Stimulated activated CD4-positive, alpha-beta T cell treated with anti-CD3 and anti-CD28 coated beads, Interleukin-4, amount 100 ng/mL, for 1 hour (primary cell): ENCODE measurements at places on chromosomes 1 and 21.

- DNase-seq: no peak
Observed at GRCh38 chr1:163927493-163927892, 605.7 kb downstream of the NUF2 start.

DNA sequence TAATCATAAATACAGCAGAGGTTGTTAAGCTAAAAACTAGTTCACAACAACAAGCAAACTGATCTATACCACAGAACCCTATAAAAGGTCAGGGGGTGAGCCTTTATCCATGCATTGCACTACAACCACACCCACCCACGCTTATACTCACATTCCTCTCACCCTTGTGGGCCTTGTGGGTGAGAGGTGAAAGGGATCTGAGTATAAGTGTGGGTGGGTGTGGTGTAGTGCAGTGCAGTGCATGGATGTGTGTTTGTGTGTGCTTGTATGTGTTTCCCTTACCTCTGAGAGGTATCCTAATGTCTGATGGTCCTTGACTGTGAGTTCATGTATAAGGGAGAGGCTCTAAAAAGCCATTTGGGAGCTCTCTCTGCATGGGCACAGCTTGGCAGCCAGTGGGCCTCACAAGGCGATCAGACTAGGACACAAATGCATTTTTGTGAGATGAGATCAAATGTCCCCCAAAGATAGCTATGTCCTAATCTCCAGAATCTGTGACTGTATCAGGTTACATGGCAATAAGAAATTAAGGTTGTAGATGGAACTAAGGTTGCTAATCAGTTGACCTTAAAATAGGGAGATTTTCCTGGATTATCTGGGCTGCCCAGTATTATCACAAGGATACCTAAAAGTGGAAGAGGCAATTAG, 95.5 kb upstream of the DPT start:
- no peak for DNase-seq

DNA sequence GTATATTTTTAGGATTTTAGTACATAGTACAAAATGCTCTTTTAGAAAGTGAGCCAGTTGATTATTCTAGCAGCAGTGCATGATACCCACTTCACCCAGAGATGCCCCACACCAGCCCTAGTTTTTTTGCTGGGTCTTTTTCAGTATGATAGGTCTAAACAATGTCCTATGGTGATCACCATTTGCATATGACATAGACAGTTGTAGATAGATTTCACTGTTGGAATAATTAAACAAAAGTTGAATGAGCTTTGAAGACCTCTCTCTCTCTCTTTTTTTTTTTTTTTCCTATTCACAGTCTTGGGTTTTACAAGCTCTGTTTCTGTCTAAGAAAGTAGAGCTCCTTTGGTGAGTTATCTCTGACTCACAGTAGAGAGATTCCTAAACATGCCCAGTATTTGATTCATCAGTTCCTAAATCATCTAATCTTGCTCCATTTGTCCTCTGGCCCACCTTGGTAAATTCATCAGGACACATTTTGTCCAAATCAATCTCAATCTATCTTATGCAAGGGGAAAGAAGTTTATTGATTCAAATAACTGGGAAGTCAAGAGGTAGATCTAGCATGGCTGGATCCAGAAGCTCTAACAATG, 44.7 kb upstream of the VAV3 start:
- DNase-seq: no peak

DNA sequence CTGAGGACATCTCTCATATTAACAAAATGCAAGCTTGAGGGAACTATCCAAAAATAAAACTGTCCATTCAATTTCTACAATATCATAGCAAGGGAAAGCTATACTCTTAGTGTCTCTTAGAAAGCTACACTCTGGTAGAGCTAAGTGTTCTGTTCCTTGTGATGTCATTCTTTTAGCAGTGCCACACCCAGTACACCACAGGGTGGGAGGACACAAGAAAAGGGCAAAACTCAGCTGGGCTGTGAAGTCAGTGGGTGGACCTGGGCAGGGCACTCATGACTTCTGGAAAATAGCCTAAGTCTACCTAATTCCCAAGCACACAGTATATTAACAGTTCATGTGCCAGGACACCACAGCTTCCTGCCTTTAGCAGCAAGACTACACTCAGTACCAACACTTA, 42.2 kb upstream of the TNFSF4 start:
- no peak for DNase-seq

DNA sequence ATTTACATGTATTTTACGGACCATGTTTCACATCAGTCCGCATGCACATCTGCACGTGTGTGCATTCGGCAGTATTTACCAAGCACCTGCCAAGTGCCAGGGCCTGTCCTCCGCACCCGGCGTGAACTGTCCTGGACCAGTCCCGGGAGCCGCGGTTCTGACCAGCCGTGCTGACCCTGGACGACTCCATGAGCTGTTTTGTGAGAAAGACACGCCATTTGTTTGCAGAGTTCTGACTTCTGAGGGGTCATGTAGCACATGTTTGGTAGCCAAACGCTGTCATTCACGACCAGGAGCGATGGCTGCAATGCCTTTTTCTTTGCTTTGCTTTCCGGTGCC, 3.3 kb upstream of the OLIG2 start:
- no peak for DNase-seq

DNA sequence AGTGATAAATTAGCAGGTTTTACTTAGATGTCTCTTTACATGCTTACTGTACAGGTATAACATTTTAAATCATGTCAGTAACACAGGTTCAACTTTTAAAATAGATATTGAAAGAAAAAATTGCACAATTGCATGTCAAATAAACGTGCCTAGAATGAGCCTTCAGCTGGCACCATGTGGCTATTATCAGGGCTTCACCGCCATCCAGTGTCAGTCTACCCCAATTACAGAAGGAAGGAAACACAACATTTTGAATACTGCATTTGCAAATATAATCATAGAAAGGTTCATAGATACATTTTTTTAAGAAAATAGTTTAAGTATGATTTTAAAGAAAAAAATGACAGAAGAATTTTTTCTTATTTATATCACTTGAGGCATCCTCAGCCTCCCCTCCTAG, 47.5 kb upstream of the SERTAD4 start:
- no peak for DNase-seq

DNA sequence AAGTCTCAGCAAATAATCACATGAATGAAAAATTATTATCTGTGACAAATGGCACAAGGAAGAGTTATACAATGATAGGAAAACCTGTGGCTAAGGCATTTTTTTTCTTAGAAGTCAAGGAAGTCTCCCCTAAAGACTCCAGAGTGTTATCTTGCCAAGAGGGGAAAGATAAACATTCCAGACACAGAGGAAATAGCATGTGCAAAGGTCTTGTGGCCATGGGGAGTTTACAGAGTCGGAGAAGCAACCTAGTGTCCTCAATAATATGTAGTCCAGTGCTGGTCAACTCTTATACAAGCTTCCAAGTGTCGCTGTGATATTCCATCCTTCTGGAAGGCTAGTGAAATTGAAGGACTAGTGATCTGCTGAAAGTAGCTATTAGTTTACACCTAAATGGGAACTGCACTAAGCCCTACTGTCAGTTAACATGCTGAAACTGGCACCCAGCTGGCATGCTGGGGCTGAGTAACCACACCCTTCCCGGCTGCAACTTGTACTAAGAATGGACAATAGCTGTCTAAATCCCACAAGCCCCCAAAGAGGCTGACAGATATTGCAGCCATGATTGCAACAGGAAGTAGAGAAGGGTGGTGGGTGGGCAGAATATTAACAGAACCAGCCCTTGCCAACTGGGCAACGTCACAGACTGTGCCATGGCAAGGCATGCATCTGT, 11.5 kb upstream of the ATP1B1 start:
- DNase-seq: no peak

- DNase-seq: no peak
Observed at GRCh38 chr1:184497959-184498723, 111.3 kb downstream of the C1orf21 start.

GRCh38 chr1:112575154-112575804, 43.7 kb downstream of the ST7L start:
- DNase-seq: no peak

GRCh38 chr1:18148461-18148860, 40.9 kb downstream of the IGSF21 start:
- DNase-seq: no peak

- no peak for DNase-seq
Observed at GRCh38 chr1:56265216-56265615, 314.1 kb downstream of the PLPP3 start.

- DNase-seq: no peak
Observed at GRCh38 chr1:41122851-41123518, 101.5 kb upstream of the SLFNL1 start.

DNA sequence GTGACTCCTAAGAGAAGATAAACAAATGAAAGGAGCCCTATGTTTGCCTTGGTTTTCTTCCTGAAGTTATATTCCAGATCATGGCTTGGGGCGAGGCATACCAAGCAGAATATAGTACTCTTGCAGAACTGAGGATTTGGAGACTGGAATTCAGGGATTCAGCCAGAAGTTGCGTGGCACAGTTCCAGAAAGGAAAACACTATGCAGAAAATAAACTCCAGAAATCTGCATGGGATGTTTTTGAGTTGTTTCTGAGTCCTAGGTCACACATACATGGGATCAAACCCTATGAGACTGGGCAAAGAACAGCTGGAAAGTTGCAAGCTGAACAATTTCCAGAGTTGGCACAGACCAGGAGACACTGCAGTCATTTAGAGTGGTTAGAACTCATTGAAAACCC, 42.9 kb upstream of the IFFO2 start:
- DNase-seq: no peak
